ENCODE measurements at places on chromosomes 16 and 17. TPM values are rescaled to one million over a fixed set of nuclear protein-coding genes. Genes with fewer than 3 reads are reported as not detected.
A peak's percentile ranks its signal among the peaks of the same experiment; 100 is the strongest.

- no peak for DNase-seq
Observed at GRCh38 chr16:57426356-57426755, 20.8 kb downstream of the CIAPIN1 start.

DNA sequence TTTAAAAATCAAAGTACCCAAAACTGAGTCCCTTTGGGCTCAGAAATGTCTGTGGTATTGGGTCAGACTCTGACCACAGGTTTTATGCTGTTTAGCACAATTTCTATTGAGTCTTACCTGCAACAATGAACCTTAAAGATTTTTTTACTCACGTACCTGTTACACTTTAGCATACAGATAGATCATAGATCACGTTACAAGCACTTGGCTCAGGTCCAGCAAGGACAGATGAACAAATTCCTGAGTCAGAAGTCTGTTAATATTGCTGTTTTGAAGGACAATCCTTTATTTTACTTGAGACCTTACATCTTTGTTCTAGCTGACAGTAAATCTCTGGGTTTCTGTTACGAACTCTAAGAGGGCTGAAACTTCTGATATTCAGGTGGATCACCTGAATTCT, 12.8 kb downstream of the SLC7A6OS start:
- peak; percentile 59 for DNase-seq

GRCh38 chr16:86809458-86809955, 231.2 kb downstream of the FOXL1 start:
- peak; percentile 89 for DNase-seq

DNA sequence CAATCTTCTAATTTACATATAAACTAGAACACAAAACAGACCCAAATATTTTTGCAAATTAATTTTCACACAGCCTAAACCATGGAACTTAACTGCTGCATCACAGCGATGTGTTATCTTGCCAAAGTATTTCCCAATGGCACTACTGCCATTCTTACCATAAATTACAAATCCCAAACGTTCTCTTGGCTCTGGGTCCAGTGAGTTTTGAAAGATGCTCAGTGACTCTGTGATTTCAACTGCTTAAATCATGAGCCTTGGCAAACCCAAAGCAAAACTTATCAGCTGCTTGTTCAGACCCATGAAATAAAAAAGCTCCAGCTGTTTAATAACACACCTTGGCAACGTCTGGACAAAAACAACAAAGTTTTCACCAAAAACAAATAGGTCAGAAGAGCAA, 223.0 kb downstream of the CA10 start:
- no peak for DNase-seq

- DNase-seq, result no peak
Observed at GRCh38 chr17:17440938-17441675, 35.7 kb upstream of the MED9 start.

DNA sequence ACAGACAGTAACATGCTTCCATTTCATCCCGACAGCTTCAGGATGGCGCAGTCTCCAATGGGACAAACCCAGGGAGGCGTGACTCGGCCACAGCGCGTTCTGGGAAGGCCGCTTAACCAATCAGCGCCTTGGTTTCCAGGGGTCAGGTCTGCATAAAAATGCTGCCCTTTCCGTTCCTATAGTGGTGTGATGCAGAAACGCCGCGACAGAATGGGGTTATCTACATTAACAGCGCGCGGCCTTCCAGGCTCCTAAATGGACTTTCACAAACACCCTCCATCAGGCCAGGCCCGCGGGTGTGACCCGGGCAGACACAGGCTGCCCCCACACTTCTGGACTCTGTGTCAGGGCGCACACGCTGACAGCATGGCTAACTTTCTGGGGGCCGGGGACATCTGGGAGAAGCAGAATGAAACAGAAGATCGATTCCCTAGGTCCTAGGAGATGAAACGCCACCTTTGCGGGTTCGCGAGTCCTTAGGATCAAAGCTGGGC, 792 bp downstream of the TMEM231 start:
- DNase-seq, result peak; percentile 88

- no peak for DNase-seq
Observed at GRCh38 chr17:62739645-62740388, 68.3 kb downstream of the MARCHF10 start.

DNA sequence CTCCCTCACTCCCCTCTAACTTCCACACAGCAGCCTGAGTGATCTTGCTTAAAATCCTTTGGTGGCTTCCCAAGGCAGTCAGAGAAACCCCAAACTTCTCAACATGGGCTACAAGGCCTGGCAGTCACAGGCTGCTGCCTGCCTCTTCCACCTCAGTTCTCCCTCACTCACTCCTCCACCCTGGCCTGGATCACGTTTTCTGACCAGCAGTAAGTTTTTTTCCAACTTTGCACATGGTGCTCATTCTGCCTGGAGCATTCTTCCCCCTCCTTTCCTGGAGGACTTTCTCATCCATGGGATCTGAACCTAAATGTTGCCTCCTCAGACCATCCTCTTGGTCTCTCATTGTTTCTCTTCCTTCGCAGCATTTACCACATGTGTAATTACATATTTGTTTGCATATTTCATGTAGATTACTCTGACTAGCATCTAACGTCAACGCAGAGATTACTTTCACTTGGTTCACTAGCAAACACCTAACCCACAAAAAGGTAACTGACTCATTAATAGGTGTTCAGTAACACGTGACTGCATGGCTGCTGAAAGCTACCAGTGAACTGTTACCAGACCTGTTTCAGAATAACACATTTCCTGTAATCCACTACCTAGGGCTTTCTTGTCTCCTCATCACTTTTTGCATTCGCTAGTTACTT, 17.1 kb downstream of the GNA13 start:
- DNase-seq, result peak; percentile 86

GRCh38 chr17:81527591-81528383, at the start of gene FSCN2:
Gene FSCN2 (plus strand): TSS chr17:81528377. CDS start chr17:81528532, 155 bp downstream.
- DNase-seq, result peak; percentile 45

GRCh38 chr16:12600116-12600515, 203.6 kb downstream of the CPPED1 start:
- no peak for DNase-seq

GRCh38 chr17:77320485-77321256, 179.9 kb downstream of the SEC14L1 start:
- DNase-seq, result no peak

DNA sequence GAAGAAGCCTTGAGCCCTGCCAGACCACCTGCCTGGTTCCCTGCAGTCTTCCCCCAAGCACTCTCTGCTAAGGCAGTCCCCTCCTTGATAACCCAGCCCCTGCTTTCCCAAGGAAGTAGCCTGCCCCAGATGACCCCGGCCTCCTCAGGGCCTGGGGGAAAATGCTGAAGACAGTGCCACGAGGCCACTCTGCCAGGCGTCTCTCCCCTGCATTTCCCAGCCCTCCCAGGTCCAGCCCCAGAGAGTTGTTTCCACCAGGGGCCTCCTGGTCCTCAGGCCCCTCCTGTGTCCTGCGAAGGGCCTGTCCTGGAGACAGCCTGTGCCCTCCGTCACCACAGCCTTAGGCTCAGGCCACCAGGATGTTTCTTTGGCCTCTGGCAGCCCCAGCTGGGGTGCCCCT, 96.4 kb downstream of the CCDC182 start:
- DNase-seq, result no peak

DNA sequence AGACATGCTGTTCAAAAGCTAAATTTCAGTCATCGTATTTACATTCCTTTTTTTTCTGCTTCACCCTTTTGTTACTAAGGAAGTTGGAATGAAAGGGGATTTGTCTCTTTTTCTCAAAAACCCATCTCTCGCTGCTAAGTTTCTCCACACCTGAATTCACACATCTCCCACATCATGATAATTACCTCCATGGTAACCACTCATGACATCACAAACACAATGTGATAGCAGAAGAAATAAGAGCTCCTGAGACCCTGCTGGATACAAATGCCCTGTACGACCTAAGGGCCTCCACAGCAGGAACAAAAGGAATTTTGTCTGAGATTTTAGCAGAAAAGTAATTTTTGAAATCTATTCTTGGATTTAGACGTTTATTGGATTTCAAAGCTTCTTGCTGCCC, 82.6 kb upstream of the GNAO1 start:
- no peak for DNase-seq

GRCh38 chr17:75693500-75694481, 26.7 kb downstream of the SAP30BP start:
- peak; percentile 99 for DNase-seq

GRCh38 chr16:4358831-4359561, 7.9 kb upstream of the PAM16 start:
- DNase-seq, result peak; percentile 52

GRCh38 chr16:69078073-69078472, 27.4 kb upstream of the HAS3 start:
- DNase-seq, result no peak

DNA sequence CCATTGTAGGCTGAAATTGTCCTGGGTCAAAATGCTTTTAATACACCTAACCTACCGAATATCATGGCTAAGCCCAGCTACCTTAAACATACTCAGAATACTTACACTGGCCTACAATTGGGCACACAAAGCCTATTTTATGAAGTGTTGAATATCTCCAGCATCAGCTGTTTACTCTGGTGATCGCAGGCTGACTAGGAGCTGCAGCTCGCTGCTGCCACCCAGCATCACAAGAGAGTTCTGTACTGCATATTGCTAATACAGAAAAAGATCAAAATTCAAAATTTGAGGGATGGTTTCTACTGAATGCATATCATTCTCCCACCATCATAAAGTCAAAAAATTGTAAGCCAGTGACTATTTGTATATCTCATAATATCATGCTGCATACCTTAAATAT, 55.3 kb downstream of the ULK2 start:
- DNase-seq, result peak; percentile 56

GRCh38 chr16:52366983-52367382, 180.0 kb downstream of the TOX3 start:
- no peak for DNase-seq

ITGAE gene
- total RNA-seq, result 29.7 TPM

HS3ST6 gene
- total RNA-seq, result not detected

UQCRC2 gene
- 116 TPM for total RNA-seq

NLK gene
- 14.9 TPM for total RNA-seq

KRT12 gene
- total RNA-seq, result not detected

GPR142 gene
- total RNA-seq, result not detected

ATAD5 gene
- 4.2 TPM for total RNA-seq

C17orf107 gene
- 0.36 TPM for total RNA-seq

ACSM5 gene
- not detected for total RNA-seq
